ENCODE measurements at places on chromosomes 3 and 15. TPM values are rescaled to one million over a fixed set of nuclear protein-coding genes. Genes with fewer than 3 reads are reported as not detected.

- H3K27ac ChIP-seq, result no peak overlapping the region
- no peak overlapping the region for H3K4me3 ChIP-seq
- no peaks in the 10 kb centered on the region for H3K36me3 ChIP-seq
Observed at GRCh38 chr3:193207290-193208273, 33.4 kb upstream of the PLAAT1 start.

Gene CEP19
- 3.3 TPM for polyA plus RNA-seq

DNA sequence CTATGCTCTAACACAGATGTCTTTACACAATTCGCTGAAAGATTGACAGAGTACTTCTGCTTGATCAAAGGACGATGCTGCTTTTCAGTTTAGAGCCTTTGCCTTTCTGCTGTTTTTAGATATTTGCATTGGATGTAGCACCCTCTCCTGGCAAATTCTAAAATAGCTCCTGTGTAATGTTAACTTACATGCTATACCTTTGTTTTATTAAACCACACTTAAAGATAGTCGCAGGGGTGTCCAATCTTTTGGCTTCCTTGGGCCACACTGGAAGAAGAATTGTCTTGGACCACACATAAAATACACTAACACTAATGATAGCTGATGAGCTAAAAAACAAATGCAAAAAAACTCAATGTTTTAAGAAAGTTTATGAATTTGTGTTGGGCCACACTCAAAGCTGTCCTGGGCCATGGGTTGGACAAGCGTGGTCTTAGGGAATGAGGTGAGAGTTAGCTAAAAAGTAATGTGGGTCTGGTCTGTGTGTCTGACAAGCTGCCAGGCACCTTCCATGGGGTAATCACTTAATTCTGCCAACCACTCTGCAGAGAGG, 62.9 kb downstream of the ATG7 start:
- H3K4me1 ChIP-seq, result no peaks in the 10 kb centered on the region
- H3K4me3 ChIP-seq, result no peak overlapping the region
- H3K36me3 ChIP-seq, result peaks cover 12% of the 10 kb centered on the region
- no peak overlapping the region for H3K27ac ChIP-seq
- H3K27me3 ChIP-seq, result no peaks in the 10 kb centered on the region

DNA sequence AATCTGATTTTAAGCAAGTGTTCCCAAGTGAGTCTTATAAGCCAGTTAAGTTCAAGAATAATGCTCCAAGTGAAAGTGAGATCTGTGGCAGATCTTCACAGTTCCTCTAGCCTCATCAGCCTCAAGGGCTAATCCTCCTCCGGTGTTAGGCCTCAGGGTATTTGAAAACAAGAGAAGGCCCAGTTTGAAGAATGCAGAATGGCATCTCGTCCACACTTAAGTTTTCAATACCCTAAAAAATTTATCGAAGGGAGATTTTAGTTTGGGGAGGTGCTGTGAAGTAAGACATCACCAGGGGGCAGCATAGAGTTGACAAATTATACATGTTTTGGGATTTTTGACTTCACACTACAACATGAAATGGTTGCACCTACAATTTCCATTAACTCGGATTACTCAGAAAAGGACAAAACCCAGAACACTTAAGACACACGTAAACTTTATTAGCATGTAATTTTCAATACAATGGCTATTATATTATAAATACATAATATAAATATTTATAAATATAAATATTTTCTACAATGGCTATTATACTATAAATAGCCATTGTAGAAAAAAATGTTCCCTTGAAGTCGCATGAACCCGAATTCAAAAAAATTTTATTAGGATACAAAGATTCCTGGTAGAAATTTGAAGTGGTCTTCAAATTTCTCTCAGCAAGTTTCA, 2.3 kb upstream of the TMEM266 start:
- no peak overlapping the region for H3K27ac ChIP-seq
- H3K4me3 ChIP-seq, result no peak overlapping the region
- H3K36me3 ChIP-seq, result no peaks in the 10 kb centered on the region
- peaks cover 22% of the 10 kb centered on the region for H3K4me1 ChIP-seq
- DNase-seq, result peak; percentile 19

DNA sequence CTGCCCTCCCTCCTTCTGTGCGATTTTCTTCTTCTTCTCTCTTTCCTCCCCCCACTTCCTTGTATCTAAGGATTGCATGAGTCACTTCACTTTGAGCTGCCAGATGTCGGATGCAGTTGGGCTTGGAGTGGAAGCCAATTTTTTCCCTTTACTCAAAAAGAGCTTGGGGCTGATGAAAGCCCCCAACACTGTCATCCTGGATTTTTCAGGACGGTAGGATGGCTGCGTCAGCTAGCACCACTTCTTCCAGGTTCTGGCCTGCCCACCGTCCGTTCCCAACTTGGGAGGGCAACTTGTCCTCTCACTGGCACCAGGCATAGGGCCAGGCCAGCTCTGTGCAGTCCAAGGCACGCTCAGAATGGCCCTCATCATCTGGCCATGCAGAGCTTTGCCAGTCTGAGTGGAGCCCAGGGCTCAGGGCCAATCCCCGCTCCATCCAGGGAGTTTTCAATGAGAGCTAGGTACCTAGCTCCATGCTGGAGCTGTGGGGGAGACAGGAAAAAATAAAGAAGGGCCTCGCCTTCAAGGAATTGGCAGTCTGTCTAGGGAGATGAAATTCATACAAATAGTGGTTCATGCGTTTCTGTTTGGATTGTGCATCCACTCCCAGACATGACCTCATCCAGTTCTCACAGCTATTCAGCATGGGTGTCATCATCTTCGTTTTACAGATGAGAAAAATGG, 47.7 kb upstream of the INSYN1 start:
- no peaks in the 10 kb centered on the region for H3K4me1 ChIP-seq
- no peaks in the 10 kb centered on the region for H3K36me3 ChIP-seq
- peaks cover 1% of the 10 kb centered on the region for H3K27me3 ChIP-seq
- DNase-seq, result no peak
- no peak overlapping the region for H3K4me3 ChIP-seq
